ENCODE measurements at places on chromosomes 5 and 9.

DNA sequence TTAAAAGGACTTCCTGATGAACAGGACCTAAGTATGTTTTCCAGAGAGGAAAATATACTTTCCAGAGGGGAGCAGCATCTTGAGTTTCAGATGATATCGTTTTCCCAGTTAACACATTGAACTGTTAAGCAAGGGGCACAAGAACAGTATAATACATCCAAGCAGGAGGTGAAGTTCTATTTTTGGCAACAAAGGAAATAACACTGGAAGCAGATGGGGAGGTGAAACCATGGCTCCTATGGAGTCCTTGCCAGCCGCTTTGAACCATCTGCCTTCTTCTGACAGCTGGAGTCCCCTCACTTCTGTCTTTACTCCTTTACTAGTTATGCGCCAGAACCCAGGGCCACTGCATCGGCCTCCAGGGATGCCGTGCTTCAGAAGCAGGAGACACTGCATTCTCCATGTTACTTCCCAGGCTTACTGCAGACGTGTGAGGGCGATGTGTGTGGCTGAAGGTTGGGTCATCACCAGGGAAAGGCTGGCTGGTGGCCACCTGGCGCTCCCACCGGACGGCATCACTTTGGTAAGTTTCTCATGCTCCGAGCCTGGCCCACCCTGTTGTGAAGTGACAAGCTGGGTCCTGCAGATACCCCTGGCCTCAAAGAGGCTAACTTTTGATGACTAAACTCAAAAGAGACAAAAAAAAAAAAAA lies 77.8 kb downstream of the TTLL11 start:
- no peak for DNase-seq

GRCh38 chr5:148711961-148712360 lies 57.6 kb upstream of the HTR4 start:
- DNase-seq = no peak

DNA sequence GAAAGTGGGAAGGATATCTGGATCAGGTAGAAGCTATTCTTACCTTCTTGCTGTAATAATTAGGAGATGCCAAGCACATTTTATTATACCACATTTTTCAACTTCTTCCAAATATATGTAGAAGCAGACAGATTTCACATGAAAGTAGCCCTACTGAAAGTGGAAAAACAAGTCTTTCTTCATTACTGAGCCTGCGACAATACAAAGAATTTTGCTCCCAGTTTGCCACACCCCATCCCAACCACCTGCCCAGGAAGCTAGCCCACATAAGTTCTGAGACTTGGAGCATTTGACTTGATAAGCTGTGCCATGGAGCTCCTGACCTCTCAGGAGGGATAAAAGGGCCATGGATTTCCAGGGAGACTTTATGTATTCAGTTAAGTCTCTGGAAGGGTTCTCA lies 249.1 kb upstream of the ADCY2 start:
- no peak for DNase-seq

- no peak for DNase-seq
Measured at GRCh38 chr9:84404095-84404686, 63.6 kb upstream of the SLC28A3 start.

DNA sequence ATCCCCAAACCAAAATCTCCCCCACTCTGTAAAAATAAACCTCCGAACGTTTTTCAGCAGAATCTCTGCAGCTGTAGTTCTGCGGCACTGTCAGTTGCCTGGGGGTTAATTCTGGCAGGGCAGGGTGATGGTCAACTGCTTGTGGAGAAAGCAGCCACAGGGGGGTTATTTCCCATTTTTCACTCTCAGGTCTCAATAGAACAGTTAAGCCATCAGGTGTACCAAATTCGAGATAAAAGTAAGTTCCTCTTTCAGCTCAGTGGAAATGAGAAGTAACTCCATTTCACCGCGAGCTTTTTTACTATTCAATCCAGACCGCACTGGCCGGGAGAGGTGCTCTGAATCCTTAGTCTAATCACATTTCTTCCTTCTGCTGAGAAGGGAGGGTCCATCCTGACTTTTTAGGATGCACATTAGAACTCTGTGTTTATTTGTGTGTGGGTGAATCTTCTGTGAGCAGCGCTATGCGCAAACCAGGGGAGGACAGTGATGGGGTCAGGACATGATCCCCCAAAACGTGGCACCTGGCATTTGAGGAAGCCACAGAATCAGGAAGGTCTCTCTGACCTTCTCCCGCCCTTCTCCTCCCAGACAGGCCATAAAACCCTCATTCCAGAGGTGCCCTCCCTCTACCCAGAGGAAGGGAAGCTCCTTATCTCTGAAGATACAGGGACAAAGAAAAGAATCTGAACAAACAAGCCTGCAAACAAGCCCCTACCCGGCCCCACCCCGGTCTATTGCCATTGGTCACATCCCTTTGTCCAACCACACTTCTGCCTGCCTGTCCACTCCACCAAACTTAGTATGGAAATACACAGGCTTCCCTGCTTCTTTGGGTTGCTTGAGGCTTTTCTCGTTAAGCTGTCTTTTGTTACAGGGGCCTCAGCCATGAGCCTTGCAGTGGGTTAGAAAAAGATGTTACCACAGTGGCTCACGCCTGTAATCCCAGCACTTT lies 229.0 kb downstream of the ROR2 start:
- no peak for DNase-seq

DNA sequence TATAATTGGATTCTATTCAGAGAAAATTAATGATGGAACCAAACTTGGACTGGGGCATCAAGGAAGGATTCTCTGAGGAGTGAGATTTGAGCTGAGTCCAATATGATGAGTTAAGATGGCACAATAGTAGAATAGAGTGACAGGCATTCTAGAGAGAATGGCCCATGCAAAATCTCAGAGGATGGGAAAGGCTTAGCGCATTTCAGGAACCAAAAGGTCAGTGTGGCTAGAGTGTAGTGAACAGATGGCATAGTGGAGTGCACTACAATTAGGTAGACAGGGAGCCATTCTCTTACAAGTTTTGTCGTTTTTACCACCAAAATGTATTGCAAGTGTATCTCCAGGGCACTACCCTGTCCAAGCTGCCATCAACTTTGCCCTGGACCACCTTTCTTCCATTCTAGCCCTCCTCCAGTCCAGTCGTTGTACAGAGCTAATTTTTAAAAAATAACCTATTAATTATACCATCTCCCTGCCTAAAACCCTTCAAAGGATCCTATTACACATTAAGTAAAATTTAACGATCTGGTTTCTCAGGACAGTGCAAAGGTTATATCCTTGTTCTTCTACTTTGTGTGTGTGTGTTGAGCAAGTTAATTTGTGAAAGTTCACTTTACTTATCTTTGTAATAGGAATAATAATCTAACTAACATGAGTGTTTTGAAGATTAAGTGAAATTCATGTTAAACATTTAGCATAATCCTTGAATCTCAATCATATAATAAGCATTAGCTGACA lies 211.7 kb downstream of the COMMD10 start:
- no peak for DNase-seq

- no peak for DNase-seq
Measured at GRCh38 chr9:95047452-95048224, 269.9 kb downstream of the FANCC start.

- no peak for DNase-seq
Measured at GRCh38 chr9:135330685-135331590, 148.6 kb upstream of the PPP1R26 start.

GRCh38 chr9:30534896-30535295 lies 1849.5 kb upstream of the ACO1 start:
- no peak for DNase-seq

GRCh38 chr9:90801241-90801972 lies at the start of gene SYK:
Gene SYK, plus strand, starts transcription at chr9:90801819. Its CDS starts 42,080 bp downstream, at chr9:90843899.
- DNase-seq = peak; percentile 10

DNA sequence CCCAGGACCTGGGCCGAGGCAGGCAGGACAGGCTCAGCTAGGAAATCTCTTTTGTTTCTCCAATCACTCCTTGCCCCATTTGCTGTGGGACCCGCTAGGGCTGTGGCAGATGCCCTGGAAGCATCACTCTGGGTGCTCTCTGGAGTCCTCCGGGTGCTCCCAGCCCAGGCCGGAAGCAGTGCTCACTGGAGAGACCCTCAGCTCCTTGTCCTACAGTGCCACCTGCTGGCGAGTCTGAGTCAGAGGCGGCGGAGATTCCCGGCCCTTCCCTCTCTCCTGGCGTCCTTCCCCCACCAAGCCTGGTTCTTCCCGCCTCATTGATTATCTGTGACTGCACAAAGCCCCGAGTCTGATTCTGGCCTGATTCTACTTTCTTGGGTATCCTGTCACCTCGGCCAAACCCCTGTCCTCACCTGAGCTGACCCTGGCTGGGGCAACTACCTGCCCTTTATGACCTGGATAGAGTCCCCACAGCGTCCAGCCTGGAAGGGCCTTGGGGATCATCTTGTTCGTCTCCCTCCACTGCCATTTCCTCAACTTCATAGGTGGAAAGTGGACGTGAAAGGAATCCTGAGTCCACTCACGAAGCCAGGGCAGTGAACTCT lies 7.3 kb upstream of the BARHL1 start:
- peak; percentile 51 for DNase-seq

DNA sequence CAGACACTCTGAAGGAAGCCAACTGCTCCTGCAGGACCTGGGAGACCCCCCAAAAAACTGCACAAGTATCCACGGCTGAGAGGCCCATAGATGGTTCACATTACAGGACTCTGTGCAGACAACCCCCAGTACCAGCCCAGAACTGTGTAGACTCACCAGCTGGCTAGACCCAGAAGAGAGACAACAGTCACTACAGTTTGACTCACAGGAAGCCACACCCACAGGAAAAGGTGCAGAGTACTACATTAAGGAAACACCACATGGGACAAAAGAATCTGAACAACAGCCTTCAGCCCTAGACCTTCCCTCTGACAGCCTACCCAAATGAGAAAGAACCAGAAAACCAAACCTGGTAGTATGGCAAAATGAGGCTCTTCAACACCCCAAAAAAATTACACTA lies 281.2 kb upstream of the RGMB start:
- no peak for DNase-seq

GRCh38 chr5:172571413-172571812 lies 69.7 kb upstream of the NEURL1B start:
- DNase-seq = no peak

DNA sequence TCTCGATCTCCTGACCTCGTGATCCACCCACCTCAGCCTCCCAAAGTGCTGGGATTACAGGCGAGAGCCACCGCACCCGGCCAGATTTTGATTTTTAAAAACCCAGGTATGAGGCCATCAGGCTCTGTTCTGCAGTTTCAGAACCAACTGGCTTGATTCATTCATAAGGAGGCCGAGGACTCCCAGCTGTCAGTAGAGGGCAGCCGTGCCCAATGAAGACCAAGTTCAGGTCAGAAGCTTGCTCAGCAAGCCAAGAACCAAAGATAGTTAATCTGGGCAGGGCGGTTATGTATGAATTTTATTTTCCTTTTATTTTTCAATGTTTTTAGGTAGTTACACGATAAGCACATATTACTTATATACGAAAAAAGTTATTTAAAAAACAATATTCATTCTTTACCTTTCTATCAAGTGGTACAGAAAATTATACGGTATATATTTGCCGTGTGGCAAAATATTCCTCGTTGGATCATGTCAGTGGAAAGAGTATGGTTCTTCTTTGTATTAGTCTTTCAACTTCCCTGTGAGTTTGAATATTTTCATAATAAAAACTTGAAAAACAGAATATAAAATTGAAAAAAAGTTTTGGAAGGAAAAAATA lies 18.0 kb downstream of the MGAT1 start:
- DNase-seq = peak; percentile 76

- no peak for DNase-seq
Measured at GRCh38 chr9:14961372-14962068, 51.3 kb upstream of the FREM1 start.

DNA sequence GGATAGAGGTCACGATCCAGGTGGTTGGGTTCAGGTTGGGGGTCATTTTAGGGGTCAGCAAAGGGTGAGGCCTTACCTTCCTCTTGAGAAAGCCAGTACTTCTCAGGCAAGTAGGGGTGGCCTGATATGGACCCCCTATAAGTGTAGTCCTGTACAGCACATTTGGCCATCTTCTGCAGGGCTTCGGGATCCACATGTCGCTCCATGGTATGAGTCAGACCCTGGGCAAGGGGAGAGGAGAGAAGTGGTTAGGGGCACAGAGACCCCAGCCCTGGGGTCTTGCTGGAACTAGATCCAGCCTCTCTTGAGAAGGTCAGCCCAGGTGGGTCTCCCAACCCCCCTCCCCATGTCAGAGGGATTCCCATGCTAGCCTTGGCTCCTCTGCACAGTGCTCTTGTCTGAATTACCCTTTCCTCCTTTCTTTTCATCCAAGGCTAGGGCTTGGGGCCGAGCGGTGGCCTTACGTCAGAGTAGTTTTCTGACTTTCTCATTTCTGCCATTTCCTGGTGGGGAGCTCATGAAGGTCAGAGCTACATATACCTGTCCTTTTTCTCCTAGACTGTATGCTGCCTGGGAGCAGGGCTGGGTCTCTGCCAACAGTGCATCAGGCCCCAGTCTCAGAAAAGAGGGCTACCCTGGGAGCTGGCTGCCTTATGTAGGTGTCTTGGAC lies 9.0 kb upstream of the MYORG start:
- no peak for DNase-seq

DNA sequence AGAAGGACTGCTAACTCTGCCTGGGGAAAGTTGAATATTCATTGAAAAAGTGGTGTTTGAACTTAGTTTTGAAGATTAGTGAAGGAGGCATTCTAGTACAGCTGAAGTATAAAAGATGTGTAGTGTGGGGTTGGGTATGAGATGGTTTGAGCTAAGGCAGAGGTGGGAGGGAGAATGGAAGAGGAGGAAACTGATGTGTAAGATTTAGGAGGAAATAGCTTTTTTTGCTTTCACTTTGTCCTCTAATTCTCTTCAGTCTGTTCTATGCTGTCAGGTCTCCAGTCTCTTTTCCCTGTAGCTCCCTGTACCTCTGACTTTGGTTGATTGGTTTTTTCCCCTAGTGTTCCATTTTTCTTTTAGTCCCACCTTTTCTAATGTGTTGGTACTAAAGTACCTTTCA lies 9.0 kb downstream of the CREBRF start:
- no peak for DNase-seq

DNA sequence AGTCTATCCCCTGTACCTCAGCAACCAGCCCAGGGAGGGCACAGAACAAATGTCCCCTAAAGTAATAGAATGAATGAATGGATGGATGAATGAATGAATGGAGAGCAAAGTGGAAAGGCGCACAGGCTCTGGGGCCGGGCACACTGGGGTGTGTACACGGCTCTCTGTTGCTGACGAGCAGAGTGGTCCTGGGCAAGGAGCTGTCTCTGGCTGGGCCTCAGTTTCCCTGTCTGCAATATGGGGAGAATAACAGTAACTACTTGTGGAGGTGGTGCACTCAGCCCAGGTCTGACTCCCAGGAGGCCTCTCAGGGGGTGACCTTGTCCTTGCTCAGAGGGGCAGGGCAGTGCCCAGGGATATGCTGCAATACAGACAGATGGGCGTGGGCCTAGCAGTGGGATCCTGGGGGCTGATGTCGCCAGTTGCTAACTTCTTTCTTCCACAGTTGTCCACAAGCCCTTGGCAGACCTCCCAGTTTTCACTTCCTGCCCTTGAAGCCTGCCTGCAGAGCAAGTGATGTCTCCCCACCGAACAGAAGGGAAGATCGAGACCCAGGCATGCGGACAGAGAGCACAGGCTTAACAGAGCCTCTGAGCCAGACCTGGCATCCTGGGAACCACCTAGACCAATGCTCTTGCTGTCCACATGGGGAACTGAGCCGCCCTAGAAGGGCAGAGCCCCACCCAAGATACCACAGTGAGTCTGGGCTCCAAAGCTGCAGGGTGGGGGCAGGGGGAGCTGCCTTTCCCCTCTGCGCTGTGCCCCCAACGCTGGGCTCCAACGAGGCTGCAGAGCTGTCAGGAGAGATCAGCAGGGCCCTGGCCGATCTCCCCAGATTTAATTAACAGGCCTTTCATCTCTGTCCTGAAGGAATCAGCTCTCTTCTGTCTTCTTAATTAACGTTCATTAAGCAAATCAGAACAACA lies 13.6 kb upstream of the LAMC3 start:
- peak; percentile 20 for DNase-seq

GRCh38 chr9:8857068-8857925 lies 1057.7 kb upstream of the DMAC1 start:
- DNase-seq = no peak

Data from CD4-positive, alpha-beta T cell treated with Interleukin-1 beta for 1 hour (primary cell).